Astrocyte of the hippocampus (primary cell): ENCODE measurements at places on chromosomes 5 and 9.

GRCh38 chr5:138942861-138943260, 67.7 kb upstream of the LRRTM2 start:
- DNase-seq = no peak

GRCh38 chr9:135409286-135410200, 70.0 kb upstream of the PPP1R26 start:
- DNase-seq = no peak

GRCh38 chr5:1028481-1029281, 20.1 kb downstream of the NKD2 start:
- no peak for DNase-seq

- DNase-seq = no peak
These were observed 114.5 kb upstream of the GPR151 start for GRCh38 chr5:146630472-146630871.

DNA sequence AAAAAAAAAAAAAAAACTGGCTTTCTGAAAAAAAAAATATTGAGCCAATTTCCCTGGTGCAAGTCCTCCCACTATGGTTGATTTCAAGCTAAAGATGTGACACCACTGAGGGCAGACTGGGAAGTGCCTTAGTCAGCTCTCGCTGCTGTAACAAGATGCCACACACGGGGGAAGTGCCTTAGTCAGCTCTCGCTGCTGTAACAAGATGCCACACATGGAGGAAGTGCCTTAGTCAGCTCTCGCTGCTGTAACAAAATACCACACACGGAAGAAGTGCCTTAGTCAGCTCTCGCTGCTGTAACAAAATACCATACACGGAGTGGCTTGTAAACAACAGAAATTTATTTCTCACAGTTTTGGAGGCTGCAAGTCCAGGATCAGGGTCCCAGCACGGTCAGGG, 23.4 kb downstream of the BTNL9 start:
- DNase-seq = no peak

GRCh38 chr5:164319161-164319560, 813.7 kb downstream of the MAT2B start:
- no peak for DNase-seq
